Stomach (tissue), 19 donors: ENCODE measurements at places on chromosomes 5 and 9. TPM values are rescaled to one million over a fixed set of nuclear protein-coding genes. Genes with fewer than 3 reads are reported as not detected.
A peak's percentile ranks its signal among the peaks of the same experiment; 100 is the strongest.

DNA sequence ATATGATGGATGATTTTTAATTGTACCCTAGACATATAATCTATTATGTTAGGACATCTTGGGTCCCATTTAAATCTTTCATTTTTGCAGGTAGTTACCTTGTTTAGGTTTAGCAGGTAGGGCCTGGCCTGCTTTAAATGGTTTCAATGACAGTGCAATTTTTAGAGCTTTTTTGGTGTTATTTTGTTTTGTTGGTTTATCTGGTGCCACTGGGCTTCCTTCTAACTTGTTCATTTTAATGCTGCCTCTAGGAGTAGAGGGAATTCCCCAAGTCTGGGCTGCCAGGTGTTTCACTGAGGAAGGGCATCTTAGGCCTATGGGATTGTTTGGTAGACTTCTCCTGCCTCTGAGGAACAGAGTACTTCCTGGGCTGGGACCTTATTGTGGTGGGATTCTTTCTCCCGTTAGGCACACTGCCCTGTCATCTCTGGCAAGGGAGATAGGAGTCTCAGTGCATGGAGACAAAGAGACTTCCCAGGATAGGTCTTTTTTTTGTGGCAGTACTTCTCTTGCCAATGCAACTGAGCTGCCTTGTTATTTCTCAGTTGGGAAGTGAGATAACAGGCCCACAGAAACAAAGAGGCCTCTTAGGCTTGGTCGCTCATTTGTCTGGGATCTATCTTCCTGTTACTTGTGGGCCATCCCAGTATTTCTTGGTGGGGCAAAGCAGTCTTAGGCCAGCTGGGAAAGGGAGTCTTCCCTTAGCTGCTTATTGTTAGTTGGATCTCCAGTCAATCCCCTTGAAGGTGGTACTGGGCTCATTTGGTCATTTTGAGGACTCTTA, 282.9 kb downstream of the FER start:
- DNase-seq, result no peak

The ADAMTS12 gene
- total RNA-seq, result 0.58 TPM

The GPR21 gene
- not detected for total RNA-seq

- no peak for DNase-seq
These were observed 13.4 kb upstream of the DELE1 start for GRCh38 chr5:141910271-141910673.

- DNase-seq, result no peak
These were observed 6.3 kb upstream of the CLIC3 start for GRCh38 chr9:137002646-137003041.

The ORM1 gene
- total RNA-seq, result 2.2 TPM

GRCh38 chr5:63131626-63132285, 553.1 kb downstream of the LRRC70 start:
- DNase-seq, result no peak

DNA sequence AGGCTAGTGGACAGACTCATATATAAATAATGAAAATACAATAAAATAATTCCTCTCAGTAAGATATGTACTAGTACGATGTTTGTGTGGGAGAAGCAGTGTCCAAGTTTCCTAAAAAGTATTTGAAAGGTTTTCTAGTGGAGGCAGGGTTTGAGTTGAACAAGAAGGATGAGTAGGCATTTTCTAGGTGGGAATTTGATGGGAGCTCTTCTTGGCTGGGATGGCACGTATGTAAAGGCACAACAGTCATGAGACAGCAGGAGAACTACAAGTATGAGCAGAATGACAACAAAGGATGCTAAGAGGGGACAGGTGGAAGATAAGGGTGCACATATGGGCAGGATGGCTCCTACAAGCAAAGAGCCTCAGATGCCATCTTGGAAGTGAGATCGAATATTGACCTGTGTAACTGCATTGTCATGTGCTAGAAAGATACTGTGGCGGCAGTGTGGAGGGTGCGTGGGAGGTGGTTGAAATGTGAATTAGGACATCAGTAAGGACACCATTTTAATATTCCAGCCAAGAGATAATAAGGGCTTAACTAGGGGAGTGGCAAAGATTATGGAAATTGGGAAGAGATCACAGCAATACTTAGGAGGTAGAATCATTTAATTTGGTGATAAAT, 135.8 kb downstream of the RPS23 start:
- DNase-seq, result no peak

The AP3S1 gene
- total RNA-seq, result 65.2 TPM

DNA sequence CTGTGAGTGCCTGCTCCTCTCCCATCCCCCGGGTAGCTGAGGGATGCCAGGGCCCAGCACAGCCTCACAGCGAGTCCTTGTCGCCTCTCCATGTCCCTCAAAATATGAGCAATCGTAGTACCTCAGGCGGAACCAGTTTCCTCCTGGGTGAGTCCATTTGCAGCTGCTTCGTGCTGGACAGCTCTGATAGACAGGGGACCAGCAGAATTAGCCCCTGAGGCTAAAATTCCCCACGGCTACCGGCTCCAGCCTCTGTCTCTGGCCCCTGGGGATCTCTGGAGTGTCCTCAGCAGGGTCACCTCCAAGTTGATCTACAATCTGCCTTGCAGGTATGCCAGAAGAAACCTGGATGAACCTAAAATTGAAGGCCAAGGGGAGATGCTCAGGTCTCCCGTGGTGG, 115.8 kb upstream of the FBXL7 start:
- DNase-seq, result no peak

The GRM6 gene
- not detected for total RNA-seq

The ORM2 gene
- not detected for total RNA-seq

The BTNL3 gene
- not detected for total RNA-seq

GRCh38 chr5:172313915-172314314, 30.4 kb upstream of the UBTD2 start:
- no peak for DNase-seq

GRCh38 chr9:92650839-92651621, 18.9 kb downstream of the IPPK start:
- no peak for DNase-seq

The APC gene
- 41.1 TPM for total RNA-seq

The LHX3 gene
- total RNA-seq, result not detected

DNA sequence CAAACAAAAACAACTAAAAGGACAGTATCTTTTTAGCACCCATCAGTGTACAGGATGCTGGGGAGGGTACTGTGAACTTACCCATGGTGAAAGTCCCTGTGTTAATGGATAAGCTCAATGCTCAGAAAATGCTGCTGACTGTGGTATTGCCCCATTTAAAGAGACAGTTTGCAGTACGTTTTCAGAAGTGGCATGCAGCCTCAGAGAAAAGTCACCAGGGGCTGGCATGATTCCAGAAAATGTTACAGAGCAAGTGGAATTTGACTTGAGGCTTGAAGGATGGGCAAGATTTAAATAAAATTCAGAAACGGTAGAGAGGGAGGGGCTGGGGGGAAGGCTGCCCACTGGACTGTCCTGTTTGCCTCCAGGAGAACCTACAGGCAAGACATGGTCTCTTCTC, 7.2 kb downstream of the S1PR3 start:
- no peak for DNase-seq

The NUP155 gene
- total RNA-seq, result 8.5 TPM

GRCh38 chr9:72733895-72734294, 212.5 kb downstream of the TMC1 start:
- no peak for DNase-seq

DNA sequence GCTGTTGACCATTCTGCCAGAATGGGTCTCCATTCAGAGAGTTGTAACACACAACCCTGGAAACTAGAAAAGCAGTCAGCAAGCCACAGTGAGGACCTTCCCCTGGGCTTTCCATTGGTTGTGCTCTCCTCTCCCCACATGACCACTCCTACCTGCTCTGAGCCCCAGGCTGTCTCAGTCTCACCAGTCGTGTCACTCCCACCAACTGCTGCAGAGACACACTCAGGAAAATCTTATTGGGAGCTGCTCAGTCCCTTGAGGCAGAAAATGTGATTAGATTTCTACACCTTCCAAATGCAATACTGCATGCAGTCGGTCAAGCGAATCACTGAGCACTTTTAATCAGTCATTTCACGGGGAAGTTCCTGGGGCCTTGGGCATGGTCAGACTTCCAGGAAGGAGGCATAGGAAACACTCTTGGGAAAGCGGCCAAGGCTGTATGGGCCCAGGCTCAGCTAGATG, 284.2 kb upstream of the NMUR2 start:
- DNase-seq, result no peak

DNA sequence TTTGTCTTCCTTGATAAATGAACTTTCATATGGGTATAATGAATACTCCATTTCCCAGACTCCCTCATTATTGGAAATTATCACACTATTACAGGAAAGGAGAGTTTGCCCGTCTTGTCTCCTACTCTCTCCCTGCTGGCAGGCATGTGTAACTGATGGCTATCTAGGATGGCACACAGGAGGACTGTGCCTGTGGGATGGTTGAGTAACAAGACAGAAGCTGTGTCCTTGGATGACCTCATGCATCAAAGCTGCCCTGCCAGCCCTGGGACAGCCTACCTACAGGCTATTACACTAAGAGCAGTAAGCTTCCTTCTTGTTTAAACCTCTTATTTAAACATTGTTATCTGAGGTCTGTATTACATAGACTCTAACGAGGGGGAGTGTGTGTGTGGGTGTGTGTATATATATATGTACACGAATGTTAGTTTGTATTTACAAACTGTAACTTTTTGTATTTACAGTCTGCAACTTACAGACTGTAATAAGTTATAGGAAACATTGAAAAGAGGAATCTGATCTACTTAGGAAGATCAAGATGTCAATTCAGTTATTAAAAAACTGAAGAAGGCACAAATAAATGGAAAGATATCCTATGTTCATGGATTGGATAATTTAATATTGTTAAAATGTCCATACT, 247.6 kb upstream of the ACO1 start:
- DNase-seq, result no peak

The CAMK4 gene
- total RNA-seq, result 0.58 TPM

GRCh38 chr9:4979239-4979638, 5.8 kb upstream of the JAK2 start:
- DNase-seq, result no peak

- DNase-seq, result no peak
These were observed 145.3 kb downstream of the PAPPA start for GRCh38 chr9:116298878-116299391.

- DNase-seq, result peak; percentile 73
These were observed 110.3 kb upstream of the CTSL start for GRCh38 chr9:87615547-87616148.

GRCh38 chr5:147248561-147248960, 13.7 kb downstream of the STK32A start:
- no peak for DNase-seq

The NCBP1 gene
- 15.6 TPM for total RNA-seq

The PCDHGA3 gene
- 6.7 TPM for total RNA-seq

The TMOD1 gene
- total RNA-seq, result 7.9 TPM

DNA sequence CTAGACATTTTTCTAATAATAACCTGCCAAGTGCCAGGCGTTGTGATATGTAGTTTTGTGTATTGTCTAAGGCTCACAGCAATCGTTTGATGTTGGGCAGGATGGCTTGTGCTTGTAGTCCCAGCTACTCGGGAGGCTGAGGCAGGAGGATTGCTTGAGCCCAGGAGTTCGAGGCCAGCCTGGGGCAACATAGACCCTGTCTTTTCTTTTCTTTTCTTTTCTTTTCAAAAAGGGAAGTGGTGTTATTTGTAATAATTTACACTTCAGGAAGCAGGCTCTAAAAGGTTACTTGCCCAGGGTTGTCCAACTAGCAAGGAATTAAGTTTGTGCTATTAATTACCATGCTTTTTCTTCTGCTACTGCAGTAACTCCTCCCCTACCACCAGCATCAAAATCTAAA, 3.2 kb downstream of the ZNF131 start:
- DNase-seq, result no peak

The SPATA31E1 gene
- total RNA-seq, result not detected

- DNase-seq, result no peak
These were observed 118.8 kb downstream of the RASGRF2 start for GRCh38 chr5:81078930-81079329.

GRCh38 chr9:128927731-128928411, 7.1 kb downstream of the PHYHD1 start:
- DNase-seq, result peak; percentile 80

- peak; percentile 41 for DNase-seq
These were observed 580.2 kb downstream of the EFNA5 start for GRCh38 chr5:107090506-107090905.

DNA sequence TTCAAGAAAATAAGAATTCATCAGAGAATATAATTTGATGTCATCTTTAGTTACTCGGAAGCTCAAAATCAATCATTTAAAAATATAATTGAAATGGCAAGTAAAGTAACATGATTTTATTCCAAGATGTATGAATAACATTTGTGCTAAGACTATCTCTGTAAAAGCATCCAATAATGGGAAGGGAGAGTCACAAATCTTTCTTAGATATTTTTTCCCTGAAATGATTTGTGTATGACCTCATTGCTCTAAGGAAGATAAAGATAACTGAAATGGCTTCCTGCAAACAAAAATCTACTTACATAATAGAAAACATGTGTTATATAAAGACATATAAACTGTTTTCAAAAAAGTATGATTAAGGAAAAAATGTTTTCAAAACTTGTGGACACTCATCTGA, 97.4 kb upstream of the FGF10 start:
- peak; percentile 23 for DNase-seq

GRCh38 chr5:56412601-56413379, 179.7 kb upstream of the ANKRD55 start:
- peak; percentile 41 for DNase-seq

DNA sequence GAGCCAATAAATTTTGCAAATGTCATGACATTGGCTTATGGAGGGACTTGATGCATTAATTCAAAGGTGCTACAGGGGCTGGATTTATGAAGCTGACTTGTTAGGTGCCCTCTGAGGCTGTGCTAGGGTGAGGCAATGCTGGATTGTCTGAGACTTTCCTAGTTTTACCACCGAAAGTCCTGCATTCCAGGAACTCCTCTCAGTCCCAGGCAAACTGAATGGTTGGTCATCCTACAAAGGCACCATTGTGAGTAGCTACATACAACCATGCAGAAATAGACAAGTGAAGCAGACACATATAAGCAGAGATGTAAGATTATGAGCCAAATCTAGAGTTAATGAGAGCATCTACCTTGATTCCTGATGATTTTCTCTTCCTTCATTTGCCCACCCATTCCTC, 95.3 kb downstream of the LIX1 start:
- DNase-seq, result no peak

The KIF3A gene
- 0.58 TPM for total RNA-seq

The OR1J2 gene
- not detected for total RNA-seq

GRCh38 chr9:70259512-70259802, 679 bp downstream of the SMC5 start:
- DNase-seq, result no peak
